ENCODE measurements at places on chromosomes 12 and 14.

DNA sequence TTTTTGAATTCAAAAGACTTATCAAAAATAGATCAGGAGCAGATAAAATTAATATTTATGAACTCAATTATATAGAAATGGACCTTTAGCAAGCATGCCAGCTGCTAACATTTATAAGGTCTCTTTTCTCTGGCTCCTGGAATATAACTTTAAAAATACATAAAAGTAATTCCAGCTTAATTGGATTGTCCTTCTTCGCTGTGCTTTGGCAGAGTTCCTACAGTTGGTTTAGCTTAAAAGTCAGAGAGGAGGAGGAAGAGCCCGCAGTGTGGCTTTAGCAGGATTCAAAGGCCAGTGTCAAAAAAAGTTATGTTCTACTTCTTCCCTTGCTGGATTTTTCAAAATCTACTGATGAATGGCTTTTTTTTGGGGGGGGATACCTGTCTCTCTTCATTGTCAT, 1484.9 kb upstream of the TMEM132C start:
- DNase-seq: no peak

GRCh38 chr12:2335513-2335912, 282.7 kb downstream of the CACNA1C start:
- no peak for DNase-seq

- DNase-seq: no peak
Measured at GRCh38 chr12:39354955-39355354, 88.0 kb downstream of the KIF21A start.

DNA sequence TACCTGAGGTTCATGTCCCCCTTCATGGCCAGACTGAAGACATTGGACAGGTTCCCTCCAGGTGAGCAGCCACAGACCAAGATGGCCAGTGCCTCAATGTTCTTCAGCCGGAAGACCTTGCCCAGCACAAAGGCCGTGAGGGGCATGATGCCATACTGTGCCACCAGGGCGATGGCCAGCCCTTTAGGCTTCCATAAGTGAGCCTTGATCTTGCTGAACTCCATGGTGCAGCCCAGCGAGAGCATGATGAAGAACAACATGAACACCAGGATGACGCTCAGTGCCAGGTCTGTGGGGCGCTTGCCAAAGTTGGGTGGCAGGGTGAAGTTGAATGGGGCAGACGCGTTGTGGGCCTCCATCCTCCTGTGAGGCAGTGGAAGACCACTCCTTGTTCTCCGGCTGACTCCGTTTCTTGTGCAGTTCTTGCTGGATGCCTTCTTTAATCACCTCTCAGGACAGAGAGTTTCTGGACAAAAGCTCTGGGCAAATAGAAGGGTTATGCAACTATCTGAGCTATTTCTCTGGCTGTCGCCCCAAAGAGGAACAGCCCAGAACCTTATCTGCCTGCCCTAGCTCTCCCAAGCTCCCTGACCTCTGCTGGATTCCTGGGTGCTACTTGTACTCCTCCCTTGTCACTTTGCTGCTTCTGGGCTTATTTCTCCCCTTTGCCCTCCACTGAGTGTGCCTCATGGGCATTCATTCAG, at the start of gene SLC10A1:
Gene SLC10A1, minus strand, starts transcription at position 445 of the 704 bp plus-strand sequence. Its CDS starts 86 bp downstream, at position 359.
- no peak for DNase-seq

DNA sequence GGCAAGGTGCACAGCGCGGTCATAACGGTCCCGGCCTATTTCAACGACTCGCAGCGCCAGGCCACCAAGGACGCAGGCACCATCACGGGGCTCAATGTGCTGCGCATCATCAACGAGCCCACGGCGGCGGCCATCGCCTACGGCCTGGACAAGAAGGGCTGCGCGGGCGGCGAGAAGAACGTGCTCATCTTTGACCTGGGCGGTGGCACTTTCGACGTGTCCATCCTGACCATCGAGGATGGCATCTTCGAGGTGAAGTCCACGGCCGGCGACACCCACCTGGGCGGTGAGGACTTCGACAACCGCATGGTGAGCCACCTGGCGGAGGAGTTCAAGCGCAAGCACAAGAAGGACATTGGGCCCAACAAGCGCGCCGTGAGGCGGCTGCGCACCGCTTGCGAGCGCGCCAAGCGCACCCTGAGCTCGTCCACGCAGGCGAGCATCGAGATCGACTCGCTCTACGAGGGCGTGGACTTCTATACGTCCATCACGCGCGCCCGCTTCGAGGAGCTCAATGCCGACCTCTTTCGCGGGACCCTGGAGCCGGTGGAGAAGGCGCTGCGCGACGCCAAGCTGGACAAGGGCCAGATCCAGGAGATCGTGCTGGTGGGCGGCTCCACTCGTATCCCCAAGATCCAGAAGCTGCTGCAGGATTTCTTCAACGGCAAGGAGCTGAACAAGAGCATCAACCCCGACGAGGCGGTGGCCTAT, 875 bp downstream of the HSPA2 start:
- no peak for DNase-seq

GRCh38 chr14:56885825-56886224, 75.5 kb upstream of the OTX2 start:
- no peak for DNase-seq

- DNase-seq: no peak
Measured at GRCh38 chr12:133221241-133221640, 14.4 kb downstream of the ANHX start.

- no peak for DNase-seq
Measured at GRCh38 chr12:132196038-132196872, 52.0 kb downstream of the NOC4L start.

GRCh38 chr12:47615711-47616110, 90.1 kb downstream of the RPAP3 start:
- DNase-seq: no peak

GRCh38 chr12:12719496-12719895, 2.3 kb downstream of the CDKN1B start:
- no peak for DNase-seq

GRCh38 chr12:130351326-130351725, 13.6 kb downstream of the PIWIL1 start:
- no peak for DNase-seq

DNA sequence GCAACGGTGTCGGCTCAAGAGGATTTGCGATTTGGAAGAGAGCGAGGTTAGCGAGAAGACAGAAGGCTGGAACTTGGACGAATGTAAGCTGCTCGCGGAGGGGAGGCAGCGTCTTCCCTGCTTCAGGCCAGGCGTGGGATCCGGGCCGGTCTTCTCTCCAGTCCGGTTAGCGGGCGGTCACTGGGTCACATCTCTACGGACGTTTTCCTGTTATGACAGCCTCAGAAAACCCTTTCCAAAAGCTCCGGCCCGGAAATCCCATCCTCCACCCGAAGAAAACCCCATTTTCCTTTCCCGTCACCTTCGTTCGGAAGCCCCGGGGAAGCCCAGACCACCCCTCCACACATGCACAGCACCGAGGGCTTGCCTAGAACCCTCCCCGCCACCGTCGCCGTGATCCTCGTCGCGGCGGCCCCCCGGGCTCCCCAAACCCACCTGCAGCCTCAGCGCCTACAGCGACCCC, 268 bp downstream of the NDUFB1 start:
- DNase-seq: no peak

- DNase-seq: no peak
Measured at GRCh38 chr12:19227190-19227879, 97.8 kb downstream of the PLEKHA5 start.

DNA sequence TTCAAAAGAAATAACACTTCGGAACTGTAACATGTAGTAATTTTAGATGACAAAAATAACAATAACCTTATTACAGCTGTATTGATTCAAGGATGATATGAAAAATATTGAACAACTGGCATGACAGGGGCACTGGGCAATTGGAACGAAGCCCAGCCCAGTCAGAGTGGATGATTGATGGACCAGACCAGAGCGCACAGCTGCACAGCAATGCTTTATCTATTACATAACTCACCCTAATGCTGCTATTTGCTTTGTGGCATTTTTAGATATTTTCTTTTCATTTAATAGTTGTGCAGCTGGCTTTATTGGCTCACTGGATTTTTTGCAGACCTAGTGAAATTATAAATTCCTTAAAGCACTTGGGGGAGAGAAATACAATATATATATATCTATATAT, 26.9 kb upstream of the FERMT2 start:
- no peak for DNase-seq

- no peak for DNase-seq
Measured at GRCh38 chr12:16458521-16459078, 111.2 kb downstream of the MGST1 start.

DNA sequence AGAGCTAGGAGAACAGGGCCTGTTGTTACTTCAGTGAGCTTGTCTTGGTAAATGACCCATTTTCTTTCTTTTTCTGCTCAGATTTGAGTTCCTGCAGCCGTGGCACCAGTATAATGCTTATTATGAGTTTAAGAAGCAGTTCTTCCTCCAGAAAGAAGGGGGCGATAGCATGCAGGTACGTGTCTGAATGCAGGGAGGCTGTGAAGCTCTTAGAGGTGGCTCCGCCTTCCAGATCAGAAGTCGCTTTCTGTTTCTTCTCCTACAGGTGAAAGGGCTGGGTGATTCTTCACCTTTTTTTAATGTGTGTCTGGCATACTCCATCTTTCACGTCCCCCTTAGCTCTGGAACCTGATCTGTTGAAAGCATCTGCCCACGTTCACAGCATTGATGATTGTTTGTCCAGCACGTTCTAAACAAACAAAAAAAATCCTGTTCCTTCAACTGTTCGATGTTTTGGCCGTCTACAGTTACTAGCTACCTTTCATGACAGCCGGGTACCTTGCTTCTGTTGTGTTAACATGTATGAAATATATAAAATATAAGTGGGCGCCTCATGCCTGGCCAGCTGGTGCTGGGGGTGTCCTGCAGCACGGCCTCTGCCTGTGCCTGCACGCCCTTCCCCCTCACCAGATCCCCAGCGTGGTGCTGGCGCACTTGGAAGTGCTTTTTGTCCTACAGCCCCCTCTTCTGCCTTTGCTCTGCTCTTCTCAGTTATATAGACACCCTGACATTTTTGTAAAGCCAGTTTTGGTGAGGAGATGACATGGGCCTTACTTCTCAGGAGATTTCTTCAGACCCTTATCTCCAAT, 44.6 kb downstream of the SFSWAP start:
- no peak for DNase-seq

DNA sequence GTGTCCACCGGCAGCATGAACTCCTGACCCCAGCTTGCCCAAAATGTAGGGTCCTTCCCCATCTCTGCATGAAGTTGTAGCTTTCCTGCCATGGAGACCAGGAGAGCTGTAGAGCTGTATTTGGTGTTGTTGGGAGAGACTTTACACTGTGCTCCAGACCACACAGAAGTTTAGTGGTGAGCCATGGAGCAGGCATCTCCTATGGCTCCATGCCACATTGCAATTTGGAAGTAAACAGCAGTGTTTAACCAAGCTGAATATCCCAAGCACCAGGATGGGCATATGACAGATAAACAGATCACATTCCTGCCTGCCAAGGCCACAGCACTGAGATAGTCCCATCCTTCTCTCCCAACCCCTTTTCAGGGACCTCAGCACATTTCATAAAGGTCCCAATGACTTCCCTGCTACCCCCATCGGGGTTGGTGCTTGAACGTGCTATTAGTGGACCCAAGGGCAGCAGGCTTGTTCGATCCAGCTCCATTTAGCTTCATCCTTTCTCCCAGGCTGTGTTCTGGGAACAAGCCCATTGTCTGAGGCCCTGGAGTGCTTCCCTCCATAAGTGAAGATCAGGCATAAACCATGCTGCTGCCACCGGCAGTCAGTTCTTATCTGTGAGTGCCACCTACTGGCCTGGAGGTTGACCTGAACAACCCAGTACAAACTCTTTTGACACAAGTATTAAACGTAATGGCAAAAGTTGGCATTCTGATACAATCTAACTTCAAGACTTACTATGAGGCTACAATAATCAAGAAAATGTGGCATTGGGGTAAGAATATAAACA, 172.3 kb upstream of the ATXN7L3B start:
- DNase-seq: no peak
